Prostate gland (tissue), 2 donors: ENCODE measurements at places on chromosomes 1 and 21. TPM values are rescaled to one million over a fixed set of nuclear protein-coding genes. Genes with fewer than 3 reads are reported as not detected.

Gene STPG1
- total RNA-seq: 10.8 TPM

Gene CRP
- total RNA-seq: 0.55 TPM

Gene TMEM61
- 5.4 TPM for total RNA-seq

Gene DNAH14
- total RNA-seq: 16.5 TPM

Gene LAMTOR2
- total RNA-seq: 91.4 TPM

Gene GPR25
- 1.2 TPM for total RNA-seq

Gene KRTAP13-4
- not detected for total RNA-seq

Gene ANGPTL7
- total RNA-seq: 0.80 TPM

Gene ZNF683
- total RNA-seq: not detected

Gene CTSE
- total RNA-seq: not detected

Gene DPT
- total RNA-seq: 4.7 TPM

Gene NR5A2
- total RNA-seq: 0.87 TPM

Gene LCE1C
- 8.6 TPM for total RNA-seq

Gene TMEM79
- 34.3 TPM for total RNA-seq
